WTC11 (cell line): ENCODE measurements at places on chromosomes 2 and 18.

DNA sequence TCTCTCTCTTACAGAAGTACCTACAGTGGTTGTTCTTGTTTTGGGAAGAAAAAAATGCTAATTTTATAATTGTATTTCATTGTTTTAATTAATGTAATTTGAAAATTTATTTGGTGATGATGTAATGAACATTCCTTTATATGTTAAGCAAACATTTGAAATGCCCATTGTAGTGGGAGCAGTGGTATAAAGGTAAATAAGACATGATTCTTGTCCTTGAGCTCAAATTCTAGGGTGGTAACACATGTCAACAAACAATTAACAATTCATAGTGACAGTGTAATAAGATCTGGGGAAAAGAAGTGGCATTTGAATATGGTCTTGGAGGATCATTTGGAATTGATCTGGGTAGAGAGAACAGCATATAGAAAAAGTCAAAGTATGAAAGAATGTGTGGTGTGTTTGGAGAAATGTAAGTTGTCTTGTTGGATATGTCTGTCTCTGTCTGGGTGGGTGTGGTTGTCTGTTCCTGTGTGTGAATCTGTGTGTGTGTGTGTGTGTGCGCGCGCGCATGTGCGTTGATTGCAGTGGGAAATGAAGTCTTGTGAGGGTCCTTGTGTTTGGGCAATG lies 5.8 kb downstream of the PTPN4 start:
- no peak for DNase-seq

- DNase-seq, result no peak
These were observed 281.0 kb downstream of the AFF3 start for GRCh38 chr2:99861376-99861760.

DNA sequence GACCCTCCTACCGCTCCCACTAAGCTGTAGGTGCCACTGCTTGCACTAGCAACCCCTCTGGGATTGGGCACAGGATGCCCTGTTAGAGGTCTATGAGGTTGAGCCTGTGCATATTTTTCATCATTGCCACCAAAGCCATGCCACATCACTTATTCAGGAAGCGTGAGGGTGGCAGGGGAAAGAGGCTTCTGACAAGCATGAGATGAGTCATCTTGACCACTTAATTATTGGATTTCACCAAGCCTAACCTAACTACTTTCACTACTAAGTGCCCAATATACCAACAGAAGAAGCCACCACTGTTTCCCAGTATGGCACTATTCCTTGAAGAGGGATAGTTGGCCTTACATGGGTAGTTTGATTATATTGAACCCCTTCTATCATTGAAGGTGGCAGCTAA lies 181.3 kb upstream of the EPHA4 start:
- no peak for DNase-seq

DNA sequence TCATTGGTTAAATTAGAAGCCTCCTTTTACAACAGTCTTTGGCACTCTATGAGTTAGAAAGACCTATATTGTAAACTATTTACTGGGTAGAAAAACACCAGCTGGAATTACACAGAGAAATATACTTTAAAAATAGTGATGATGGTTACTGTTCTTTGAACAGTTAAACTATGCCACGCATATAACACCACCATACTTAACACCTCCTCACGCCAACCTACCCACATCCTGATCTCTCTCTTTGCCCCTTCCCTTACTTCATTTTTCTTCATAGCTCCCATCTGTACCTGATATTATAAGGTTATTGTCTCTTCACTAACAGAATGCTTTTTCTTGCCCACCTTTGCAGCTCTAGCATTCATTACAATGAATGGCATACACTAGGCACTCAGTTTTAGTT lies 173.8 kb downstream of the DPP4 start:
- DNase-seq, result no peak

DNA sequence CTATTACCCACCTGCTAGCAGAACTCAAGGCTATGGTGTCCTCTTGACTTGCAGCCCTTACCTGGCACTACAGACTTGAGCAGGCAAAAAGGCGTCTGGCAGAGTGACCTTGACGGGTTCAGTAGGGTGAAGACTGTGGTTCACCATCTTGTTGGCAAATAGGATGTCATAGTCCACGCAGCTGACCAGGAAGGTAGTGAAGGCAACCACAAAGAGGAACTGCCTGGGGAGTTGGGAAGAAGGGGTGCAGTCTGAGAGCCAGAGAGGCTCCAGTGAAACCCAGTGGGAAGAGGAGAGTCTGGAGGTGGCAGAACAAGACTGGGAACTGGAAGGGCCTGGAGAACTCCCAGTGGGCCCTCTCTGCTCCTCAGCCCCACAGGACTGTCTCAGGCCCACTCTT lies 4.1 kb downstream of the ATG9A start:
- no peak for DNase-seq

GRCh38 chr18:63131106-63131958 lies 188.2 kb downstream of the BCL2 start:
- DNase-seq, result peak; percentile 45

DNA sequence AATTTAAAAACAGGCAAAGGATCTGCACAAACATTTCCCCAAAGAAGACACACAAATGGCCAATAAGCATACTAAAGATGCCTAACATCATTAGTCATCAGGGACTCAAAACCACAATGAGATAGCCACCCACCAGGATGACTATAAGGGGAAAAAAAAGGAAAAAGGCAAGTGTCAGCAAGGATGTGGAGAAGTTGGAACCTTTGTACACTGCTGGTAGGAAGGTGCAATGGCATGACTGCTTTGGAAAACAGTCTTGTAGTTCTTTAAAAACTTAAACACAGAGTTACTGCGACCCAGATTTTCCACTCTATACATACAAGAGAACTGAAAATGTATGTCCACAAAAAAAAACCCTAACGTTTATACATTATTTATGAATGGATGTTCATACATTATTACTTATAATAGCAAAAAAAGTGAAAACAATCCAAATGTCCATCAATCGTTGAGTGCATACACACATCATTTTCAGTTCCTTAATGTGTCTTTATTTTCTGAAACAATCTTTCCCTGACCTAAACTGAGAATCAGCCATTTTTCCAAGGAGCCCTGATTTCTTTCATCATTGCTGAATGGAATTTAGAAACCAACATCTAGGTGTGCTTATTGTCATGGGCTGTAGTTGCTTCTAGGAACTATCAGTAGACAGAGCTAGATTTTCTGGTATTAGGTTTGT lies 64.7 kb upstream of the TLK1 start:
- DNase-seq, result no peak

- no peak for DNase-seq
These were observed 94.6 kb downstream of the PMAIP1 start for GRCh38 chr18:59994357-59994756.

GRCh38 chr2:36538335-36538734 lies 59.6 kb downstream of the FEZ2 start:
- DNase-seq, result no peak

GRCh38 chr18:72161691-72162090 lies 382.5 kb downstream of the CBLN2 start:
- DNase-seq, result no peak

DNA sequence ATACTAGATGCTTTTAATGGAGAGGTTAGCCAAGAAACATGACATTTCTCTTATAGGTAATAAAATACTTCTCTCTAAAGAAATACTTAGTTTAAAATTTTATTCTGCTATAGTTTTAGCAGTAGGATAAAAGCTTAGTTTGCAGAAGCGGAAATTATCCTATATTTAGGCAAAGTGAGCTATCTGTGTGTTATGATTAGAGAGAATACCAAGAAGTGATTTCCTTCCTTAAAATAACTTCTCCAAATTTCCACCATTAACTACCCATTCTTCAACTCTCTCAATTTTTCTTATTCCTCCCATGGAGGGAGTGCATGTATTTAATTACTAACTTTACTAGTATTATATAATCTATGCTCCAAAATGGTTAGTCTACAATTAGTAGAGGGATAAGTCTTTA lies 15.8 kb upstream of the IL1RL1 start:
- DNase-seq, result no peak

GRCh38 chr18:74283646-74284045 lies 8.1 kb downstream of the CYB5A start:
- DNase-seq, result no peak

DNA sequence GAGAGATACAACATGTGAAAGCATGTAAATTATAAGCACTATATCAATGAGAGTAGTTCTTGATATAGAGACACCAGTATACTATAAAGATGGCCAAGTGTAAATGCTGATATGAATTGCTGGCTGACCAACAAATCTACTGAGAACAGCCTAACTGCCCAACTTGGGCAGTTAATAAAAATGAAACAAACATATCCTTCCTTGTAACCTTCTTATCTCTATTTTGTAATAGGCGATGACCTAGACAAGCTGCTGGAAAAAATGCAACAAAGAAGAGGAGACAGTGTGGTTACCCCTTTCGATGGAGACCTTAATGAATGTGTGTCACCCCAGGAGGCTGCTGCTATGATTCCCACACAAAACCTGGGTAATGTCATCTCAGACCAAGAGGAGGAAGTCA lies 148.7 kb downstream of the ESCO1 start:
- DNase-seq, result no peak

- no peak for DNase-seq
These were observed 179.7 kb downstream of the MREG start for GRCh38 chr2:215833531-215834162.

- DNase-seq, result no peak
These were observed 145.2 kb upstream of the COPS8 start for GRCh38 chr2:236940497-236940896.

DNA sequence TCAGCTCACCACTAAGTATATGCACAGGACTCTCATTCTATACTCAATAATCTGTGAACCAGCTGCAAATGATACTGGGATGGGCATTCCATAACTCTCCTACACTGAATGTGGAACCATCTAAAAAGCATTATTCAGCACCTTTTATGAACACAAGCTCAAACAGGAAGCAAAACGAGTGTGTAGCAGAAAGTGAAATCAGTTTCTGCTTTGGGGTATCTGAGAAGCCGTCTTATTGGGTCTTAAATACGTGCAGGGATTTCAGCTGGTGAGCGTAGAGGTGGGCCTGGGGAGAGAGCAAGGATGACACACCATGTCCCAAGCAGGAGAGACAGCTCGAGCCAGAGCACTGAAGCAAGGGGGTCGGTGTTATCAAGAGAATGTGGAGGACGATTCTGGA lies 120.0 kb upstream of the TTN start:
- no peak for DNase-seq

- no peak for DNase-seq
These were observed 94.4 kb downstream of the TTC32 start for GRCh38 chr2:19807346-19807745.

- peak; percentile 65 for DNase-seq
These were observed 59.9 kb downstream of the SUMO1 start for GRCh38 chr2:202178346-202178958.

DNA sequence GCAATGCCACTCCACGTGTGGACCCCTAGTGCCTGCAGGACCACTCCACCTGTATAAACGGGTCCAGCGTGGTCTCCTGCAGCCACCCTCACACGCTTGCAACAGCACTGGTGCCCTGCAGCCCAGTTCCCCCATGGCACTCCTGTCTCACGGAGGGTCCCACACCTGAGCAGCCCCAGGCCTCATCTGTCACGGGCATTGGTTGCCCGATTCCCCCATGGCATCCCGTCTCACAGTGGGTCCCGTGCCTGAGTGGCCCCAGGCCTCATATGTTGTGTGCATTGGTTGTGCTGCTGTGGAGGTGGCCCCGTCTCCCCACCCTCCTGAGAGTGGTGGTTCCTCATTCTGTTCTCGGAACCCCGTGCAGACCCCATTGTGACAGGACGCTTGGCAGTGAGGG lies 43.4 kb downstream of the CTDP1 start:
- DNase-seq, result no peak

DNA sequence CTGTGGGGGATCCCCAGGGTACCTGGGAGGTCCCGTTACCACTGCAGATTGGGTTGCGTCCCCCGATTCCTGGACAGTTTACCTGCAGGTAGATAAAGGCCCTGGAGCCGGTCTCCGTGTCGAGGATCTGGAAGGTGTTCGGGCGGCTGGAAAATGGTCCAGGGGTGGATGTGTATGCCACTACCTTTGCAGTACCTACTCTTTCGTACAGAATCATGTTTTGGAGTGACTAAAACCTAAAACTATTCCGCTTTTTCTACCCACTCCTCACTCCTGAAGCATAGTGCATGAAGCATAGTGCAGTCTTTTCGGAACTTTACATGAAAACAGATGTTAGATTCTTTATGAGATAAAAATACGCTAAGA lies 418 bp downstream of the WDR75 start:
- no peak for DNase-seq

- DNase-seq, result no peak
These were observed 30.7 kb upstream of the KLHL14 start for GRCh38 chr18:32803568-32803967.

- DNase-seq, result no peak
These were observed 54.4 kb downstream of the EPHA4 start for GRCh38 chr2:221517696-221518151.

DNA sequence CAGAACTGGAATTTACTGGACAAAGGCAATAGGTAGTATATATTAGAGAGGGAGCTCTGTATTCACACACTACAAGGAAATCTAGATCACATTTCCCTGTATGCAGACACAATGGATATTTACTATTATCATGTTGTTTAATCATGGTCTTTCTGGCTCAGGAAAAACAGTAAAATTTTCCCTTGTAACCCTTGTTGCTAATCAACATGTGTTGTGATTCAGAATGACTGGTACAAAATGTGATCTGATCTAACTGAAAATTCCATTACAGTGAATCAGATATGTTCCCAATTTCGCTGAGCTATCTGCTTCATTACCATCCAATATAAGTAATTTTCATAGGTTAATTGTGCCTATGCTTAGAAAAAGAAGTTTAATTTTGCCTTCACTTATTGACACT lies 1109.7 kb downstream of the LRP1B start:
- DNase-seq, result no peak

GRCh38 chr2:185787227-185788145 lies 48.9 kb downstream of the FSIP2 start:
- no peak for DNase-seq

DNA sequence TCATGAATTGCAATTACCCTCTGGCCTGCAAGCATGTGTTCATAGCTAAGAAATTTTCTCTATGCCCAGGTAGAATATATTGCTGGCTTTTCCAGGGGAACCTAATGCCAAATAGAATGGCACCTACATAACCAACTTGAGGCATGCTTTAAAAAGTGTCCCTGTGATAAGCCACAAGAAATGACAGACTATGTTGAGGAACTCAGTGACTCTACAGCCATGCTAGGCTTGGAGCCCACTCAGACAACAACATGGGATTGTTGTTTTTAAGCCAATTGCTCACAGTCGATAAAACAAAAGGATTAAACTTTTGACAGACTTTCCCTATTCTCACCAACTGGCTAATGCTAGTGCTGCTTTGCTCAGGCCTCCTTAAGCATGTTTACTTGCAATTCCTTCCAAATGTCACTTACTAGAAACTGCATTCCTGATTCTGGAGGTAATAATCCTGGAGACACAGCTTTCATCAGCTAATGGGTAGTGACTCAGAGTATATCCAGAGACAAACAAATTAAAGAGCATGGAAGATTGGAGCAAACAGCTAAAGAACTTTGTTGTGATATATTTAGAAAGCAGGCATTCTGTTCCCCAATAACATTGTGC lies 249.0 kb downstream of the SLC8A1 start:
- DNase-seq, result no peak

DNA sequence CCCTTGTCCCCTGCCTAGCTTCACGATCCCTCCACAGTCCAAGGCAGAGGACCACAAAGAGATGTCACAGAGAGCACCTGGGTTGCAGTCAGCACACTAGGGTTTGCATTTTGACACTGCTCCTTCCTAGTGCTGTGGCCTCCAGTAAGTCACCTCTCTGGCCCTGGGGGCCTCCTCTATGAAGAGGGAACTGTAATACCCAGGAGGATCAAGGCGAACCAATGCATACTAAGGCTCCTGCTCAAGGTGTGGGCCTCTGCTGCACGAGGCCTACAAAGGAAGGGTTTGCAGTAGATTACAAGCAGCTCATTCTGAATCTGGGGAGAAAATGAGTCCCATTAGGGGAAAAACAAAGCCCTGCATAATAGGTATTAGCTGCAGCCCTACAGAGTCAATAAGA lies 72.3 kb upstream of the FZD7 start:
- DNase-seq, result no peak
